Kidney epithelial cell (primary cell): ENCODE measurements at places on chromosomes 7 and 10.

DNA sequence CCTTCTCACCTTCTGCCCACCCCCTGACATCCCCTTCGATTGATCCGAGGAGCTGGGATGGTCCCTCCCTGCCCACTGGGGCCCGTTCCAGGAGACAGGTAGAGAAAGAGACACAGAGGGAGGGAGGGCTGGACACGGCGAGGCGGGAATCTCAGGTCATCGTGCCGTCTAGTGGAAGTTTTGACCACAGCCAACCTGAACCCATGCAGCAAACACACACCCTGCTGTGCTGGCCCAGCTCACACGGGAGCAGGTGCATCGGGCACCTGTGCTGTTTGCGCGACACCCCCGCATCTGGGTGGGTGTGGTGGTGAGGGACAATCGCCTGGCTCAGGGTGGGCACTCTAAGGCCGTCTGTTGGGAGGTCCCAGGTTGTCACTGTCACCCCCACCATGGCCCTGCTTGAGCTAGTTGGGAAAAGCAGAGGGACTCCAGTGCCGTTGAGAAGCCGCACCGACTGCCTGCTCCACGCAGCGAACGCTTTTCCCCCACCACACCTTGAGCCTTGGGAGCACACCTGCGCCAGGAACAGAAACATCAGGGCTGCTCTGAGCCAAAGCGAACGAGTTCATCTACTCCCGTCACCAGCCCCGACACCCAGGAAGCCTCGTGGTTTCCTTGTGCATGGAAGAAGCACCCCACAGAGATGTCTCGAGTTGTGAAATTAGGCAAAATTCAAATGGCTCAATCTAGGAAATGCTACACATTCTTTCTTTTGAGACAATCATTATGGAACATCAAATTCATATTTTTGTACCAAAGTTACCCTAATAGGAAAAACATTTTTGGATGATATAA is 285.8 kb downstream of the DNAJB6 start:
- DNase-seq: no peak

- no peak for DNase-seq
Observed at GRCh38 chr10:86371691-86372090, 5.1 kb upstream of the GRID1 start.

DNA sequence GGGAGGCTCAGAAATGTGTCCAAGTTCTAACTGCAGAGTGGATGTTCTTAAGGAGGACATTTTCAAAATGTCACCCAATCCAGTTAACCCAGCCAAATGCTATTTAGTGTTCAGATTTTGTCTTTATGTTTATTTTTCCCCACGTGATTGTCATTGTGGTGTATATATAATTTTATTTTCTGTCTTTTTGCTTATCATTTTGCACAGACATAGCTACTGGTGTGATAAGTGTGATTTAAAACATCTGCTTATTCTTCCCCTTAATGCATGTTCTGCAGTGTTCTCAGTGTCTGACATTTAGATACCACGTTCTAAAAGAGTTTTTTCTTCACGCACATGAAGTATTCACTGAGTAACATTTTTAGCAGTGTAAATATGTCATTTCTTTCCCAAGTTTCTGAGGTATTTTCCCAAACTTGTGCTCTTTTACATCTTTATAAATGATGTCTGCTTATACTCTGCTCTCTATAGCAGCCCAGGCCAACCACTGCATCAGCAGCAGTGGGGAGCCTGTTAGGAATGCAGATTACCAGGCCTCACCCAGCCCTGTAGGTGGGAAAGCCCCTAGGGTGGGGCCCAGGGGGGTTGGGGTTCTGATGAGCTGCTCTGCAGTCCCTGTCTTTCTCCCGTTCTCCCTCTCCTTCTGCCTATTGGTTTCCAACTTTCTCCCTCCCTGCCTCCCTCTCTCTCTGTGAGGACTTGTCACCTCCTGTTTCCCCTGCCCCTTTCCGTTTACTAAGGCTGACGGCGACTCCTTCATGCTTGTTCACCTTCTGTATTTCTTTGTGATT is 20.8 kb downstream of the ADCY1 start:
- no peak for DNase-seq

DNA sequence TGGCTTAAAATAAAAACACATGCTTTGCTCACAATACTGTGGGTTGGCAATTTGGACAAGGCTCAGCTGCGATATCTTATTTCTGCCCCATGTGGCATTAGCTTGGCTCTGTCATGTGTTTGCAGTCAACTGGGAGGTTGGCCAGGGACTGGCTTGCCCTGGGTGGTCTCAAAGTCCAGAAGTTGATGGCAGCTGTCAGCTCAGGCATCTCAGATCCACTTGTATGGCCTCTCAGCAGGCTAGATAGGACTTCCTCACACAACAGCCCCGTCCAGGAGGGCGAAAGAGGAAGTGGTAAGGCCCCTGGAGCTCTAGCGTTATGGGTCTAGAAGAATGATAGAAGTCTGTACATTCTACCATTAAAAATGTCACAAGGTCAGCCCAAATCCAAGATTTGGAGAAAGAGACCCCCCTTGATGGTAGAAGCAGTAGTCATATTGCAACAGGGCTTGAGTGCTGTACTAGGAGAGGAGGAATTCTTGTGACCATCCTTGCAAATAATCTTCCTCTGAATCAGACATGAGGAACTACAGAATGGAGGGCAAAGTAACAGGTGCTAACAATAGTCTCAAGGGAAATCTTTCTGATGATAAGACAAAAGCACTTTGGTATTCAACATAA is 166.2 kb downstream of the FAM107B start:
- DNase-seq: no peak

DNA sequence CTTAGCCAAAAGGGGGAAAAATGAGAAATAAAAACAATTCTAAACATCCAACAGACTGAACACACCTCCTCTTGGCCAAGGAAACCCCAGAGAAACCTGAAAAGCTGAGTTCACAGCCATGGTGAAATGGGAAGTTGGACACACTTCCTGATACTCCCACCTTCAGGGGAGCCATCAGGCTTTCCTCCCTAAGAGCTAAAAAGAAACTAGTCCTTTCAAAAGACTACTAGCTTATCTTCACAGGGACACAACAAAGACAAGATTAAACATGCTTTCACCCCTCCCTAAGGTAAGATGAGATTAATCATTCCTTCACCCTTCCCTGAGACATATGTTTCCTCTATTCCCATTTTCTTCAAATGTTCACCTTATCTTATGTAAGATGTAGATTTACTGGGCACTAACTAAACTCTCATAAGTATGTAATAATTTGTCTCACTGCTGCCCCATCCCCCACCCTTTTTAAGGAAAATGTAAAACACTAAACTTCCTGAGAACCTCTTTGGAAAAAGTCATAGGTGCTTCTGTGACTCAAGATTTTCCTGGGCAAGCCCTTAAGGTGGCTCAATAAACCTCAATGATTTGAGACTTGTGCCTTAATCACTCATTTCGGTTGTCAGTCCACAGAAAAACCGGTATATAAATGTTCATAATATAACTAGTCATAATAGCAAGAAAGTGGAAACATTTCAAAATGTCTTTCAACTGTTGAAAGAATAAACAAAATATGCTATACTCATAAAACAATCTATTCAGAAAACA is 40.5 kb downstream of the HTR7 start:
- DNase-seq: no peak

- DNase-seq: no peak
Observed at GRCh38 chr7:149770728-149771636, 2.4 kb downstream of the ZNF467 start.

DNA sequence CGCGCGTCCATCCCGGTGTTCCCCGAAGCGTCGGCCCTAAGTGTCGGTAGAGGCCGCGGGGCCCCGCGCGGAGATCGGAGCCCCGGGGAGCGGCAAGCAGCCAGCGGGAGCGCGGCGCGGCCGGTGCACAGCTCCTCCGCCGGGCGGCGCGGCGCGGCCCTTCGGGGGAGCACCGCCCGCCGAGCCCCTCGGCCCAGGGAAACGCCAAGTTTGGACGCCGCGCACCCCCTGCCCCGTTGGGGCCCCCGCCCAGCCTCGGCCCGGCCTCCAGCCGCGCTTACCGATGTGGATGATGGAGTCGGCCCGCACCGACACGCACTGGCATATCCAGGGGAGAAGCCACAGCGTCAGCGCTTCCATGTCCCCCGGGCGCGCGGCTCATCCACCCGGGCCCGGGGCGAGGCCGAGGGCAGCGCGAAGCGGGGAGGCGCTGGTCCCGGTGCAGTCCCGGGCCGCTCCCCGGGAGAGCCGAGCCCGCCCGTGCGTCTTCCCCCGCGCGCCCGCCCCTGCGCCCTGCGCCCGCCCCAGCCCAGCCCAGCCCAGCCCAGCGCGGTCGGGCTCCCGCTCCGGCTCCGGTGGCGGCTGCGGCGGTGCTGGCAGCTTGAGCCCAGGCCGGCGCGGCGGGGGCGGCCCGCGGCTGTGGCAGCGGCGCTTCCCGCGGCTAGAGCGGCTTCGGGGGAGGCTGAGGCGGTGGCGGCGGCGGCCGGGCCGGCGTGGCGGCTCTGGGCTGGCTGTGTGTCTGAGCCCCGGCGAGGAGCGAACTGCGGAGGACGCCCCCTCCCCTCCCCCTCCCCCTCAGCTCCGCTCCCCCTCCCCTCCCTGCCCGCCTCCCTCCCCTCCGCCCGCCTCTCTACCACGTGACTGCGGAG is at the start of gene GRID1:
Gene GRID1 (minus strand): TSS at position 763 of the 869 bp plus-strand sequence.
- DNase-seq: no peak

DNA sequence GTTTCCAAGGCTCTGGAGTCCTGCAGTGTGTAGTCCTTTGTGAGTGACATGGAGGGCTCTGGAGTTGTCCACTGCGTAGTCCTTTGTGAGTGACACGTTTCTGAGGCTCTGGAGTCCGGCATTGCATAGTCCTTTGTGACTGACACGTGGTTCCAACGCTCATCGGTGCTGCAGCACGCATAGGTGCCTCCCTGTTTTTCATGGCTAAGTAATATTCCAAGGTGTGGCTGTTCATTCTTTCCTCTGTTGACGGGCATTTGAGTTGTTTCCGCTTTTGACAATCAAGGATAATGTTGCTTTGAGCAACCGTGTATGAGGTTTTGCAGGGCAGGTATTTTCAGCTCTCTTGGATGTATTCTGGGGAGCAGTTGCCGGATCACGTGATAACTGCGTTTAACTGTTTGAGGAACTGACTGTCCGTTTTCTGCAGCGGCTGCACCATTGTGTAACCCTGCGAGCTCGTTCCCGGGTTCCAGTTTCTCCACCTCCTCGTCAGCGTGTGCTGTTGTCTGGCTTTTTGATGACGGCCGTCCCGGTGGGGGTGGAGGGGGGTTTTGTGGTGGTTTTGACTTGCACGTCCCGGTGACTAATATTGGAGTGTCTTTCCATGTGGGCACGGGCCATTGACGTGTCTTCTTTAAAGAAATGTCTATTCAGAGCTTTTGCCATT is 21.1 kb downstream of the FAM20C start:
- no peak for DNase-seq

GRCh38 chr10:129096065-129096984 is 370.7 kb upstream of the MGMT start:
- DNase-seq: no peak

DNA sequence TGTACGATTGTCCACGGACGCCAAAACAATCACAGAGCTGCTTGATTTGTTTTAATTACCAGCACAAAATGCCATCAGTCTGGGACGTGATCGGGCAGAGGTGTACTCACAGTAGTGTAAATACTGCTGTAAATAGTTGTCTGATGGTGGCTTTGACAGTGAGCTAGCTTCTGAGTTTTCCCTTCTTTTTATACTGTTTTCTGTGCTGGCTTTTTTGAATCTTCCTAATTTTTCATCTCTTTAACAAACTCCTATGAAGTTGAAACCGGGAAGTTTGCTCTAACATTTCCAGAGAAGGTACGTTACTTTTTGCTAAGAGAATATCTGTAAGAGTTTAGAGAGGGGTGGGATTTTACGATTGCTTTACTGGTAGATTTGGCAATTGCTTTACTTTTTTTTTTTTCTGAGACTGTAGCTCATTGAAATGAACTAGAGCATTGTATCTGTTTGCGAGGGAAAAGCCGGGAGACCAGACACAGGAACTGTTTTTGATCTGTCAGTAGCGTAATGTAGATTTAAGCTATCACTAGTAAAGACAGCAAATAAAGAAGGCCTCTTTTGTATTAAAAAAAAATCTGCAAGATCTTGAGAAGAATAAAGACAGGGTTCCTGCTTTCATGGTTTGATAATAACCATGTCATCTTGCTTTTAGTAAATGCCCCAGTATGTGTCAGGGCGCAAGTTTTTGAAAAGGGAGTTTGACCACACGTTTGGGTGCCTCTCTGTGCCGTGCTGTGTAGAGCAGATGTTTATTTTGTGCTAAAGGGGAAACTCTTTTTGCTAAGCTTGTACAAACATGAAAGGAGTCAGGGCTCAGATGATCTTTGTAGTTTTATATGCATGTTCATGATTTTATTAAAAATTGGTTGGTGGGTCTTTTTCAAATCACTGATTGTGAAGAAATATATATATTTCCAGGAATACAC is 712 bp downstream of the FOXP2 start:
- no peak for DNase-seq

DNA sequence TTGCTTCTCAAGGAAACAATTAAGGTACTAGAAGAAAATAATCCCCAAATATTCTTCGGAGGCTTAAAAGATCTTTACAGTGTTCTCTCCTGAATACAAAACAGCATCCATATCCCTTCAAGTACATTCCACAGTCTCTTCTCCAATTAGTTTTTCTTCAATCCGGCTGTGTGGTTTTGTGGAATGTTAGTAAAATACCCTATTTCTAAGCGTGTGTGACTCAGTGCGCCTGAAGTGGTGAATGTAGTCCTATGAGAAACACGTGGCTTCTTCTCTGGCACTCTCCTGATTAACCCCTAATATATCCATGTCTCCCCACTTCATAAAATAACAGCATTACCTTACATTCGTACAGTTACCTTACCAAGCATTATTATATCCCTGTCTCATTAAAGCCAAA is 570.2 kb downstream of the ARL4A start:
- DNase-seq: no peak

- DNase-seq: no peak
Observed at GRCh38 chr10:45627412-45628048, 45.0 kb downstream of the ZFAND4 start.

DNA sequence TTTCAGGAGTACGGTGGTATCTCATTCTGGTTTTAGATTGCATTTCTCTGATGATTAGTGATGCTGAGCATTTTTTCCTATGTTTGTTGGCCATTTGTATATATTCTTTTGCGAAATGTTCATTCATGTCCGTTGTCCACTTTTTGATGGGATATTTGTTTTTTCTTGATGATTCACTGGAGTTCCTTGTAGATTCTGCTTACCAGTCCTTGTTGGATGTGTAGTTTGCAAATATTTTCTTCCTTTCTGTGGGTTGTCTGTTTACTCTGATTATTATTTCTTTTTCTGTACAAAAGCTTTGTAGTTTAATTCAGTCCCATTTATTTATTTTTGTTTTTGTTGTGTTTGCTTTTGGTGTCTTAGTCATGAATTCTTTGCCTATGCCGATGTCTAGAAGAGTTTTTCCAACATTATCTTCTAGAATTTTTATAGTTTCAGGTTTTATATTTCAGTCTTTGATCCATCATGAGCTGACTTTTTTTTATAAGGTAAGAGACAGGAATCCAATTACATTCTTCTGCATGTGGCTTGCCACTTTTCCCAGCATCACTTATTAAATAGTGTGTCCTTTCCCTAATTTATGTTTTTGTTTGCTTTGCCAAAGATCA is 320.5 kb downstream of the MAGI2 start:
- DNase-seq: no peak
